Spleen (tissue), 13 donors: ENCODE measurements at places on chromosomes 6 and 20. TPM values are rescaled to one million over a fixed set of nuclear protein-coding genes. Genes with fewer than 3 reads are reported as not detected.

Gene HCRTR2
- not detected for total RNA-seq

- DNase-seq, result no peak
Measured at GRCh38 chr20:35611482-35611881, 4.1 kb upstream of the SPAG4 start.

DNA sequence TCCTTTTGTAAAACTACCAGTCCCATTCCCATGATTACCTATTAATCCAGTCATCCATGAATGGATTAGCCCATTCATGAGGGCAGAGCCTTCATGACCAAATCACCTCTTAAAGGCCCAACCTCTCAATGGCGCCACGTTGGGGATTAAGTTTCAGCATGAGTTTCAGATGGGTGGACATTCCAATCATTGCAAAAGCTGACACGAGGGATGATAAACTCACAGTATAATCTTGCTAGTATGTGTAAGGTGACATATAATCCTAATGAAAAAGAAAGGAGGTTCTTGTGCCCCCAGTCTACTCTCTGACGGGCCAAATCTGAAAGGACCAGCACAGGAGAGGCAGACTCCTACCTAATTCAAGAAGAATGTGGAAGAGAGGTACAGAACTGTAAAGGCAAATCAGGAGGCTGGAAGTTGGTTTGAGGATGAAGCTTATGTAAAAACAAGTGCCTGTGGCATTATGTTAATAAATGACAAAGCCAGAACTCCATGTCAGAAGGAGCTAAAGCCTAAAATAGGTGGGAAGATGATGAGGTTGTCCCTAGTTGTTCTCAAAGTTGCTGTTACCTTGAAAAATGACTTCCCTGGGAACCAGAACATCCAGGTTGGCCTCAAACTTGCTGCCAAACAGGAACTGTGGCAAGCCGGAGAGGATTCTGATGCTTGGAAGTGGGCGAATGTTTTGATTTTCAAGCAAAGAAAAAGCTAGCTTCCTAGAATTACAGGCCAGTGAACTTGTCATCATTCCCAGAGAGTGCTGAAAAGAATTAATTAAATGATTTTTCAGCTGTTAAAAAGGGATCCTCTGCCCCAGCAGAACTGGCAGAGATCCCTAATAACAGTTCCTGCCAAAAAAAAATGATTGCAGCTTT lies 106.5 kb upstream of the TIAM2 start:
- DNase-seq, result no peak

DNA sequence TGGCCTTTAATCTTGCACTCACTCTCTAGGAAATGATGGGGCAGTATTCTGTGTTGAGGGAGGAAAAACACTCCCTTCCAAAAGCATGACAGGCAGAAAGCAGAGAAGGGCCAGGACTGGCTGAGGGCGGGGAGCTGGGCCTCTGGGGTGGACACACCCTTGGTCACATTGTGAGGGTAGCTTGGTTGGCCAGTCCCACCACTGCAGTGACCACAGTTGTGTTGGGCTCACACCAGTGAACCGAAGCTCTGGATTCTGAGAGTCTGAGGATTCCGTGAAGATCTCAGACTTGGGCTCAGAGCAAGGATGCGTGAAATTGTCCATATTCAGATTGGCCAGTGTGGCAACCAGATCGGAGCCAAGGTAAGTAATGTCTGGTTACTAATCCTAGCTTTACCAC lies at the start of gene TUBB1:
TSS of gene TUBB1 (plus strand) at position 213 of the 400 bp plus-strand sequence. CDS start at position 307, 94 bp downstream.
- DNase-seq, result peak; percentile 51

DNA sequence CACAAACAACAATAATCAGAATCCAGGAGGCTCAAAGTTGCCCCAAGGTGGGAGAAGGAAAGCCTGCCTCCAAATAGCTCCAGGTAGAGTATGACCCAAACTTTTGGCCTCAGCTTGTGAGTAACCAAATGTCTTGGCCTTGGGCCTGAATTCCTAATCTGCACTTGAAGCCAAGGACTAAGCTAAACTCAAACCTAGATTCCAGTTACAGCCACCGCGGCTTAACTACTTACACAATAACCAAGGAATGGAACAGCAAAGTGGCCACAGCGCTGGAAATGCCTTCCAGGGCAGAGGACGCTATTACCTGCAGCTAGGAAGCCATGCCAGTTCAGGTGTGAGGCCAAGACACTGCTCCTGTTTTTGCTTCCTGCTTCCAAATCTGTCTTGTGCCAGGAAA lies 4.6 kb downstream of the NINL start:
- DNase-seq, result peak; percentile 41

GRCh38 chr6:129586815-129587214 lies 123.2 kb downstream of the ARHGAP18 start:
- no peak for DNase-seq

DNA sequence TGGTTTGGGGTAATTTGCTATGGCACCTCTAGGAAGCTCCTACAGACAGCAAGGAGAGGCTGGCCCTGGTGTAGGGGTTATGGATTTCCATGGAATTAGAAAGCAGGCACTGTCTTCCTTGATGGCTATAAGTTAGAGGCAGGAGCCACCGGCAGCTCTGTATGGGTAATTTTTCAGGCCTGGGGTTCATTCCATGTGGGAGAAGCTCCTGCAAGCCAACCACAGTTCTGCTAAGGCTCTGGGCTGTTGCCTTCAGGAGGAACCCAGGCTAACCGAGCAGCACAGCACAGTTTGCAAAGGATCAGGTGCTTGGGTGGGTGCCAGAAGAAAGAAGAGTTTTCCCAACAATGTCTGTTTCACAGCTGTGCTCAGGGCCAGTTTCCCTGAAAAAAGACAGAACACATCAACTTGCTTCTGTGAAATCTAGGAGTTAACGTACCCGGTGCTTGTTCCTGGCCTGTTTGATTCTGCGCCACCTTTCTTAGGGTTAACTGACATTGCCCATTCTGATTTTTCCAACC lies 162.8 kb upstream of the MYLIP start:
- DNase-seq, result no peak

DNA sequence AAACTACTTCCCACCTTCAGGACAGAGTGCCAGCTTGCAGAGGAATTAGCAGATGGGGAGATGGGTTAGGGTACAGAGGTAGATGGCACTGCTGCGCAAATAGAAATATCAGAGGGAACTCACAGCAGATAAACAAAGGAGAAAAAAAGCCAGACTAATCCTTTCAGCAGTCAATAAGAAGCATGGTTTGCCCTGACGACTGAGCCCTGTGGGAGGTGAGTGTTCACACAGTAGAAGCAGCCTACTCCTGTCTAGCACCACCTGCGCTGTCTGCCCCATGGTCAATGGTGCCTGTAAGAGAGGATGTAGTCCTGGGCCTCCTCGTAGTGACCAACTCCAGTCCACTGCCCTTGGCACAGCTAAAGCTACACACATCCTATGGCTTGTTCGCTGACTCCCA lies 174.1 kb downstream of the IBTK start:
- DNase-seq, result no peak

DNA sequence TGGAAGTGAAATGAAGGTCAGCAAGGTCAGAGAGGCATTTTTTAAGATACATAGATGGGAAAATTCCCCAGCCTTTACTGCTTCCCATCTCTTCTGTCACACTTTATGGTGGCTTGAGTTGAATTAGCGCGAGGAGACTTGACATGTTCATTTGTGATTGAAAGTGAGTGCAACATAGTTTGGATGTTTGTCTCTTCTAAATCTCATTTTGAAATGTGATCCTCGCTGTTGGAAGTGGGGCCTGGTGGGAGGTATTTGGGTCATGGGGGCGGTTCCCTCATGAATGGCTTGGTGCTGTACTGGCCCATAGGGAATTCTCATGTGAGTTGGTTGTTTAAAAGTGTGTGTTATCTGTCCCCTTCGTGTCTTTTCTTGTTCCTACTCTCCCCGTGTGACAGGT lies 237.2 kb downstream of the CDKAL1 start:
- DNase-seq, result no peak

DNA sequence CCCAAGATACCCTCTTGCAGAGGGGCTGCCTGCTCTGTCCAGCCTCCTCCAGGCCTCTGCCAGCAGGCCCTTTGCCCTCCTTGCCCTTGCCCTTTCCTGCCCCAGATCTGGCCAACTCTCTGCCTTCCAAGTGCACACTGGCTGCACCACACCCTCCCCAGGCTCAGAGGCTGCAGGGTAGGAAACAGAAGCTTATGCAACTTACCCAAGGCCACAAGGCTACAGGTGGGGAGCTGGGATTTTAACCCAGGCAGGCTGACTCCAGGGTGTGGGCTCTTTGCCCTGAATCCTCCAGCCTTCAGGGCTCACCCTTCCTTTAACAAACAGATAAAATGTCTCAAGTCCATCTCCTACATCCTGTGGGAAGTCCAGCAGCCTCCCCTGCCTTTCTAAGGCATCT lies 14.5 kb upstream of the TRAF3IP2 start:
- no peak for DNase-seq
